Heart right ventricle (tissue), 16 donors: ENCODE measurements at places on chromosomes 7 and 10.

GRCh38 chr10:93143281-93143680 is 69.6 kb downstream of the CYP26A1 start:
- no peaks in the 10 kb centered on the region for H3K27me3 ChIP-seq
- H3K4me1 ChIP-seq = no peaks in the 10 kb centered on the region
- H3K4me3 ChIP-seq = no peak overlapping the region
- H3K36me3 ChIP-seq = no peaks in the 10 kb centered on the region
- no peak overlapping the region for H3K27ac ChIP-seq

DNA sequence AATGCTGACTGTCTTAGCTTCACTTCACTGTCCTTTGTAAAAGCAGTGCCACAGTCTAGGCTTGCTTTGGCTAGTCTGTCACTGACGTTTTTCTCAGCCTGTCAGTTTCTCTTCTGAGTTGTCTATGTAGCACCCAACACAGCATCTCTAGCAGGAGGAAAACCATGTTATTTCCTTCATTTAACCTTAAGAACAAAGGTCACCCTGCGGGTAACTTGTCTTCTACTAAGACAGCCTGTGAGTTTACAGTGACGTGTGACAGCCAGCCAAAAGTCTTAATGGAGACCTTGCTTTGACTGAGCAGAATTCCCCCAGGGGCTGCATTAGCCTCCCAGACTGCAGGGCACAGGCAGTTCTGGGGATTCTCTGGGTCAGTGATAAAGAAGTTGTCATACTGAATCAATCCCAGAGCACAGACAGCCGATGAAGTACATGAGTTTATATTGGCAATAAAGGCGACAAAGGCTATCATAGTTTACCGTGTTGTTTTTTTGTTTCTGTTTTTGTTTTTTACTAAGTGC is 296.0 kb upstream of the KIAA1217 start:
- H3K27ac ChIP-seq = no peak overlapping the region
- no peak overlapping the region for H3K4me3 ChIP-seq
- H3K36me3 ChIP-seq = no peaks in the 10 kb centered on the region
- no peaks in the 10 kb centered on the region for H3K4me1 ChIP-seq
- no peak for DNase-seq

GRCh38 chr7:45400680-45401079 is 173.5 kb upstream of the ADCY1 start:
- H3K4me1 ChIP-seq = no peaks in the 10 kb centered on the region
- no peaks in the 10 kb centered on the region for H3K36me3 ChIP-seq
- no peak overlapping the region for H3K27ac ChIP-seq
- H3K27me3 ChIP-seq = no peaks in the 10 kb centered on the region

DNA sequence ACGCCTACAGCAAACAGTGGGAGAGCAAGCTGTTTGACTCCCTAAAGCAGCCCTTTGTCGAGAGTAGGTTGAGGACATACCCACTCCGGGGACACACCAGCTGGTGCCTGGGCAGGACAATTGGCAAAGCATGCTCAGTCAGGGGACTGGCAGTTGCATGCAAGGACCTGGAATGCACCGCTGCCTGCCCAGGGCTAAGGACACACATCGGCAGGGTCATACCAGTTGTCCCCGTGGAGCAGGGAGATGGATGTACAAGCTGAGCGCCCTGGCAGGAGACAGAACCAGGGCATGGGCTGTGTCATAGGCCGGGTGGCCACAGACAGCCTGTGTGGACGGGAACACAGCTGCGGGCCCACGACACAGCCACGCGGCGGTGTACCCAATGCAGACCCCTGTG is 18.3 kb upstream of the ELN start:
- H3K27ac ChIP-seq = no peak overlapping the region
- DNase-seq = no peak
- no peaks in the 10 kb centered on the region for H3K36me3 ChIP-seq
- no peak overlapping the region for H3K4me3 ChIP-seq
- H3K4me1 ChIP-seq = no peaks in the 10 kb centered on the region
- no peaks in the 10 kb centered on the region for H3K27me3 ChIP-seq

DNA sequence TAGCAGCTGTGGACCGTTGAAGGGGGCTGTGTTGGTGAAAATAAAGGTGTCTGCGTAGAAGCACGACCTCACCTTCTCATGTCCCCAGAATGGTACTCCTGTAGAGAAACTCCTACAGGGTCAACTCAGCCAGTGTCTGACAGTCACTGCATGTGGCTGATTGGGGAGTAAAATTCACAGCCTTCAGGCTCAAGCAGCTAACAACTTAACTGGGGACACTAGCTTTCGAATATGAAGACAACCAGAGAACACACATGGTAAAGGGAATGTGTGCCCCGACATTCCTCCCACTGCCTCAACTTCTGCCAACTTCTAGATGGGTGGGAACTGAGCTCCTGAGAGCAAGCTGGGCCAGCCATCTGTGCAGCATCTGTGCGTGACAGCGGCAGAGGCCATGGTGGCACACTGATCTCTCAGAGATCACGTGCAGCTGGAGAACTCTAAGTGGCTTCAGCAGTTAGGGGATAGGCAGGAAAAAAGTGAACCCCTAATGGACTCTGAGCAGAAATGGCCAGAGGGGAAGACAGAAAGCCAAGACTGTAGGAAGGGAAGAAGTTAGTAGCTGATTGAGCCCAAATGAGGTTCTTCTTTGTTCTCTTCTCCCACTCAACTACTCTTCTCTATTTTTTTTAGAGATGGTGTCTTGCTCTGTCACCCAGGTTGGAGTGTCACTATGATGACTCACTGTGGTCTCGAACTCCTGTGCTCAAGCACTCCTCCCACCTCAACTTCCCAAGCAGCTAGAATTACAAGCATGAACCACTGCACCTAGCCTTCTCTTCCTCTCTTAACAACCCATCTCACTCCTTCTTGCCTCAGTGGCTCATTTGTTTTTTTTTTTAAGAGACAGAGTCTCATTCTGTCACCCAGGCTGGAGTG is 280.8 kb downstream of the ZEB1 start:
- H3K27me3 ChIP-seq = no peaks in the 10 kb centered on the region
- H3K36me3 ChIP-seq = no peaks in the 10 kb centered on the region
- H3K4me3 ChIP-seq = no peak overlapping the region
- no peak overlapping the region for H3K27ac ChIP-seq
- no peak for DNase-seq

DNA sequence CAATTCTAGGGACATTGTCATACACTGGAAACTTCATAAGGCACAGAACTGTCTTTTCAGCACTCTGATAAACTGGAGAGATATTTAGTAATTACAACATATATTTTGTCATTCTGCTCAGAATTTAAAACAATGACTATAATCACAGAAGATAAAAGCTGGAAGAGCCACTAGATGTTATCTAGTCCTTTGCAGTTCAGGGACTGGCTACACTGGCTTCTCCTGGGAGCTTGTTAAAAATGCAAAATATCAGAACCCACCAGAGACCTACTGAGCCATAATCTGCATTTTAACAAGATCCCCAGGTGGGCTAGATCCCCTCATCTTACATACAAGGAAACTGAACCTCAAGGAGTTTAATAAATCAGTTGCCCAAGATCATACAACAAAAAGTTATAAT is 32.3 kb downstream of the IDE start:
- H3K36me3 ChIP-seq = no peaks in the 10 kb centered on the region
- peaks cover 8% of the 10 kb centered on the region for H3K4me1 ChIP-seq
- no peak for DNase-seq
- no peak overlapping the region for H3K27ac ChIP-seq
- no peak overlapping the region for H3K4me3 ChIP-seq
